Myometrial cell (primary cell): ENCODE measurements at places on chromosomes 4 and X. TPM values are rescaled to one million over a fixed set of nuclear protein-coding genes. Genes with fewer than 3 reads are reported as not detected.

Gene LNX1
- 0.29 TPM in 1 of 2 replicates, not detected in the other for total RNA-seq

Gene MTMR8
- total RNA-seq: not detected in 2 replicates

Gene STPG2
- not detected in 2 replicates for total RNA-seq

Gene COQ2
- 34.3 and 34.7 TPM in 2 replicates for total RNA-seq

Gene GUCY1A1
- 0.35 TPM in 1 of 2 replicates, not detected in the other for total RNA-seq

Gene GAGE1
- not detected in 2 replicates for total RNA-seq

Gene PFKFB1
- total RNA-seq: 0.18 TPM in 1 of 2 replicates, not detected in the other

Gene TMPRSS11A
- total RNA-seq: not detected in 2 replicates

Gene ODAPH
- not detected in 2 replicates for total RNA-seq

Gene FAM9C
- 0.86 TPM in 1 of 2 replicates, not detected in the other for total RNA-seq

Gene WNK3
- 0.18 TPM in 1 of 2 replicates, not detected in the other for total RNA-seq

Gene SPANXN4
- total RNA-seq: not detected in 2 replicates

Gene IL21
- not detected in 2 replicates for total RNA-seq

Gene ADH1A
- not detected in 2 replicates for total RNA-seq

Gene TMEM271
- not detected in 2 replicates for total RNA-seq

Gene BST1
- total RNA-seq: 4.9 and 8.9 TPM in 2 replicates

Gene MAGEE2
- total RNA-seq: not detected in 2 replicates

Gene FRMD7
- total RNA-seq: not detected in 2 replicates

Gene RAI2
- 0.18 TPM in 1 of 2 replicates, not detected in the other for total RNA-seq

Gene TRIM61
- total RNA-seq: 0.58 and 1.4 TPM in 2 replicates

Gene SLC25A4
- total RNA-seq: 7.8 and 10.8 TPM in 2 replicates

Gene XAGE1B
- total RNA-seq: not detected in 2 replicates

Gene CT45A8
- not detected in 2 replicates for total RNA-seq

Gene WAS
- total RNA-seq: 0.58 TPM in 1 of 2 replicates, not detected in the other

Gene SPIN4
- total RNA-seq: 2.9 and 4.4 TPM in 2 replicates

Gene PCDH19
- total RNA-seq: under 0.01 TPM in 1 of 2 replicates, not detected in the other

Gene CXXC4
- under 0.01 TPM in 1 of 2 replicates, not detected in the other for total RNA-seq

Gene TKTL2
- not detected in 2 replicates for total RNA-seq

Gene MAGEA3
- not detected in 2 replicates for total RNA-seq

Gene TCEAL1
- 28.7 and 34.0 TPM in 2 replicates for total RNA-seq

Gene MAGEC1
- total RNA-seq: not detected in 2 replicates

Gene OSTC
- total RNA-seq: 283 and 369 TPM in 2 replicates

Gene GASK1B
- 24.8 and 26.9 TPM in 2 replicates for total RNA-seq

Gene NR0B1
- total RNA-seq: not detected in 2 replicates

Gene DRP2
- 2.3 TPM in 2 replicates for total RNA-seq

Gene AKAP4
- total RNA-seq: not detected in 2 replicates

Gene MSL3
- total RNA-seq: 30.3 and 33.4 TPM in 2 replicates

Gene VEGFC
- 37.2 and 39.3 TPM in 2 replicates for total RNA-seq

Gene RAB33A
- 4.8 and 8.1 TPM in 2 replicates for total RNA-seq

Gene RPA4
- under 0.01 TPM in 1 of 2 replicates, not detected in the other for total RNA-seq
